Stimulated activated CD8-positive, alpha-beta memory T cell treated with anti-CD3 and anti-CD28 coated beads, Interleukin-4, amount 100 ng/mL, for 4 hours (primary cell): ENCODE measurements at places on chromosomes 16 and 17.

GRCh38 chr17:2222301-2222700 is 81.3 kb downstream of the SMG6 start:
- no peak for DNase-seq

- no peak for DNase-seq
Observed at GRCh38 chr17:48047113-48047740, 932 bp upstream of the NFE2L1 start.

GRCh38 chr17:12395733-12396354 is 269.8 kb upstream of the MYOCD start:
- no peak for DNase-seq

DNA sequence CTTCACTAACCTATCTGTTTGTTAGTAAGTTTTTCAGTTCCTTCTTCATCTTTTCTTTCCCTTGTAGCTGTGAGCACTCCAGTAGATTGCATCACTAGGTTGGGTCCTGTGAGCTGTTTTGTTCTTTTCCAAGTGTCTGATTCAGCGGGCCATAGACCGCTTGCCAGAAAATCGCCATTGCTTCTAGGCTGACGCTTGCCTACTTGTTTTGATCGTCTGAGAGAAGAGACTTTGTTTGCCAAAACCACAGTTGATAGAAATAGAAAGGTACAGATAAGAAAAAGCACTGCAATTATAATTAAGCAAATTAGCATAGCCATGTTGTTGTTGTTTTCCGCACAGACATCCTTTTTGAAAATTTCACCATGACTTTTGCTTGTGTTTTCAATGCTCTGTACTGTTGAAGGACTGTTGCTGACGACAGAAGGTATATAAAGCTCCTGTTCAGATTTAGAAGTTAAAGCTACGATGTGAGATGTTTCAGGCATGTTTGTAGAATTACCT is 3.1 kb downstream of the EVI2A start:
- DNase-seq, result no peak

DNA sequence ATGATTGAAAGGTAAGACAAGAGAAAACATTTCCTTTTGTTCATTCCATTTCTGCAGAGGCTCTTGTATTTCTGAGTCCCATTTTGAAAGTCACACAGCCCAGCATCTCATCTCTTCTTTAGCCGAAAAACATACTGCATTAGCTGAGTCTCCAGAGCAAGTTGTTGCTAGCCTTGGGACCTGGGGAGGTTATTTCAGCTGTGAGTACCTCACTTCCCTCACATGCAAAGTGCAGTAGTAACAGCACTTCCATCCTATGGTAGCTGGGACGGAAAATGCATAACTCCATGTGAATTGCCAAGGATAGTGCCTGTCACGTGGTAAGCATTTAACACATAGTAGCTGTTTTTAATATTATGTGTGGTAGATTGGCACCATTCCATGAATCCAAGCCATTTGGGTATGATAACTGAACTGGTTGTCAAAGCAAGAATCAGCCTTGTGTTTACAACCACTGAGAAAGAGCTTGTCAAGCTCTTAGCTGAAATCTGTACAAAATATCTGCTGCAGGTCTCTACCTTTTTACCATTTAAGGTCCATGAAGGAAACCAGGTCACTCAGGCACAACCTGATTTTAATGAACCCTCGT is 345.7 kb downstream of the CDH13 start:
- no peak for DNase-seq
